ENCODE measurements at places on chromosomes 2 and 18. TPM values are rescaled to one million over a fixed set of nuclear protein-coding genes. Genes with fewer than 3 reads are reported as not detected.

- H3K36me3 ChIP-seq: no peaks in the 10 kb centered on the region
- no peak overlapping the region for H3K4me3 ChIP-seq
- H3K27me3 ChIP-seq: peaks cover 16% of the 10 kb centered on the region
- H3K27ac ChIP-seq: no peak overlapping the region
- no peaks in the 10 kb centered on the region for H3K4me1 ChIP-seq
- DNase-seq: no peak
Measured at GRCh38 chr2:151707857-151708256, 26.4 kb downstream of the NEB start.

- peaks cover 16% of the 10 kb centered on the region for H3K36me3 ChIP-seq
- no peak overlapping the region for H3K27ac ChIP-seq
- no peaks in the 10 kb centered on the region for H3K27me3 ChIP-seq
- DNase-seq: no peak
- H3K4me1 ChIP-seq: no peaks in the 10 kb centered on the region
Measured at GRCh38 chr2:169528271-169528701, 18.8 kb downstream of the KLHL41 start.

DNA sequence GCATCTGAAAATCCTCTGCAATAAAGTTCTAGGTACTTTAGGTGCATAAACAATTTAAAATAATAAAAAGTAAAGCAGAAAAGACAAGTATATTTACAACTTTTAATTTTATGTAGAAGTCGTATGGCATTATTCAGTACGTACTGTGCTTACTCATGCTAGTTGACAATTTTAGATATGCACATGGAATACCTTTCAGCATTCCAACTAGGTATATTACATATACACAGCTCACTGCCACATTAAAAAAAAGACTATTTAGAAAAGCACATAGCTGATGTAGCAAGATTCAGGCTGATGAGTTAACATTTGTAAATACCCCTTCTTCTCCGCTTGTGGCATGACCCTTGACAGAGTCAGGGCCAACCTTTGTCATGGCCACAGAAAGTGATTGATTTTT is 171.2 kb downstream of the FBXO15 start:
- H3K27me3 ChIP-seq: no peaks in the 10 kb centered on the region
- no peak overlapping the region for H3K27ac ChIP-seq
- H3K36me3 ChIP-seq: no peaks in the 10 kb centered on the region
- H3K4me3 ChIP-seq: no peak overlapping the region

DNA sequence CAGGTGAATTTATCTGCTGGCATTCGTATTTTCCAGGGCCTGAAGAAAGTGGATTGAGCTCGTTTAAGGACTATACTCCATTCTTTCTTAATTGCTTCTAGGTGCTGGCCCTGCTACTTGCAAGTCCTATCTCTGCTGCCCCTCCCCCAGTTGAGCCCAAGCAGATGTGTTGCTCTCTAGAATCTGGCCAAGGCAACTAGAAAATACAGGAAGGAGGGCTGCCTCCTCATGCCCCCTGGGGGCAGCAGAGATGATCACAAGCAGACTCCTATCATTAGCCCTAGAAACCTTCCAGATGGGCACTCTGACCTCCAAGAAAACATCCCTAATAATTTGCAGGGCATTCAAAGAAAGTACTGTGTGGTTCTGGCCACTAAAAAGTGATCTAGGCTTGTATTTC is 72.5 kb upstream of the CYP26B1 start:
- peaks cover 9% of the 10 kb centered on the region for H3K4me1 ChIP-seq
- no peak overlapping the region for H3K4me3 ChIP-seq
- DNase-seq: no peak
- H3K27me3 ChIP-seq: no peaks in the 10 kb centered on the region
- no peak overlapping the region for H3K27ac ChIP-seq

The LCT gene
- total RNA-seq: not detected

DNA sequence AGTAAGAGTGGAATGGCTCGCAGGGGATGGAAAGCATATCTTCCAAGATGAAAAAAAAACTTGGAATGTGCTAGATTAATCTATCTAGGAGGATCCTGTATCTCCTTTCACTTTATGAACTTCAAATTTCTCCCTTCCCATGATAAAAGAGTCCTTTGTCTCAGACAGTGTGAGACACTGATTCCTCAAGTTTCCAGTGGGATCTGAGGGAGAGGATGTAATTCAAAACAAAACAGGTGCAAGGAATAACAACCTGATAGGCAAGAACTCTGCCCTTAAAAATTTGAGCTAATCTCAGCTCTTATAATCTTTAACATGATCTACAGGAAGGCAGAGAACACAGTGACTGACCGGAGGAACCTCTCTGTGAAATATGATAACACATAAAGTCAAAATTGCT is 162.0 kb upstream of the ZFP36L2 start:
- H3K36me3 ChIP-seq: peaks cover 8% of the 10 kb centered on the region
- H3K27ac ChIP-seq: no peak overlapping the region
- peaks cover 50% of the 10 kb centered on the region for H3K4me1 ChIP-seq
- DNase-seq: no peak
